NCI-H2171 treated with DMSO at 0.1 percent for 48 hours (cell line): ENCODE measurements at places on chromosomes 2 and 18.
A peak's percentile ranks its signal among the peaks of the same experiment; 100 is the strongest.

- DNase-seq: no peak
These were observed 349.4 kb upstream of the GYPC start for GRCh38 chr2:126306539-126306938.

- no peak for DNase-seq
These were observed 13.1 kb upstream of the PPP1R1C start for GRCh38 chr2:181972431-181973170.

DNA sequence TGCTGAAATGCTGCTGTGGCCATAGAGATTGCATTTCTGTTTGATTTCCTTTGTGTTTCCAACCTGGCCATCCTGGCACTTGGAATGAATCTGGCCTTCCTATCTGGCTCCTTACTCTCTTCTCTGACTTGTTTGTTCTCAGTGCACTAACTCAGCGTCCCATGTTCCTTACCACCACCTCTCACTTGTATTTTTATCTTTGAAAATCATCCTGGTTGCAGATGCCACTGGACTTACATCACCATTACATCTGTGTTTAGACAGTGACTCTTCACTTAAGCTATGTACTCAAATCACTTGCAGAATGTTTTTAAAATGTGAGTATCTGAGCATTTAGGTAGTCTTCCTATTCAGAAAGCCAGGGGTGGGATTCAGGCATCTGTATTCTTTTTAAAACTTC, 239.5 kb downstream of the WDR7 start:
- DNase-seq: no peak

DNA sequence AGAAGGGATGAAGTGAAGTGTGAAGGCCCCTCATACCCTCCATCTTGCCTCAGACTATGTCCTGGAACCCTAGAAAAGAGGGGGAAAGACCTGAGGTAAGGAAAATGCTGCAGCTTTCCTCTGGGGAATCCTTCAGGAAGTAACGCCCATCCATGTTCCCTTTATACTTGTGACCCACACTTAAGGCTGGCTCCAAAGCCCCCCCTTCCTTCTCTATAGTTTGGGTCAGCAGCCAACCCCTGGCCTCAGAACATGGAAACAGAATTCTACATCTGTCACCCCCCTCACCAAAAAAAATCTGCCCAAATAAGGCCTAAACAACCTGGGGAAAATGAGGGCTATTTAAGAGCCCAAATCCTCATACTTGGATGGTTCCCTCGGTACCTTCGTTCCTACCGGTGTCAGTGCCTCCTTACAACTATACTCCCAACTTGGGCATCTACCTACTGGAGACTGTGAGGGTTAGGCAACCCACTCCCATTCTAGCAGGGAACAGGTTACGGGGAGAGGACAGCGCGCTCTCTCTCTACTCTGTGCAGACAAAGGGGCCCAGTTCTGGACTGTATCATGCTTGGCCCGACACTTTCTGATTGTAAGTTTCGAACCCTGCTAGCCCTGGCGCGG, 689 bp downstream of the OST4 start:
- no peak for DNase-seq

DNA sequence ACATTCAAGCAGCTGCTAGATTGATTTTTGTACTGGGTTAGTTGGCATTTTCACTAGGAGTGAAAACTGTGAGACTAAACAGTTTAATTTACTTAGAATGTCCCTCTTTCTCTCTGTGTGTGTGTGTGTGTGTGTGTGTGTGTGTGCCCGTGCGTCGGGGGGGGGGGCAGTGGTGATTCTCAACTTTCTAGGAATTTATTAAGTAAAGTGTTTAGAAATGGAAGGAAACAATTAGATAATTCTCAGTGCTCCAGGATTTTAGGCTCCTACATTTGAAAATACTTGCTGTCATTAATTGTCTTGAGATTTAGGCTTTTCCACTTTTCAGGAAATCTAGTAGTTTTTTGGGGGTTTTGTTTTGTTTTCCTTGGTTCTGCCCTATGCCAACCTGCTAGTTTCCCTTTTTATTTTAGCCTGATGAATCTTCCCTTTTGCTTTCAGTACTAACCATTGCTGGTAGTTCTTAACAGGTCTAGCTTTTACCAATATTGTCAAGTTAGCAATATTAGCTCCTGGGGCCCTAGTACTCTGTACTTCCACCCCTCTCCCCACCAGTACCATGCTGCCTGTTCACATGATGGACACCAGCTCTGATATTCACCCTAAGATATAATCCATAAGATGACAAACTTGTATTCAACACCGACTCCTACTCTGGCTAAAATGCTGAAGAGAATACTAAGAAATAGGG, 4.9 kb downstream of the EPAS1 start:
- DNase-seq: no peak

- DNase-seq: no peak
These were observed 14.3 kb downstream of the COPS7B start for GRCh38 chr2:231800493-231801091.

DNA sequence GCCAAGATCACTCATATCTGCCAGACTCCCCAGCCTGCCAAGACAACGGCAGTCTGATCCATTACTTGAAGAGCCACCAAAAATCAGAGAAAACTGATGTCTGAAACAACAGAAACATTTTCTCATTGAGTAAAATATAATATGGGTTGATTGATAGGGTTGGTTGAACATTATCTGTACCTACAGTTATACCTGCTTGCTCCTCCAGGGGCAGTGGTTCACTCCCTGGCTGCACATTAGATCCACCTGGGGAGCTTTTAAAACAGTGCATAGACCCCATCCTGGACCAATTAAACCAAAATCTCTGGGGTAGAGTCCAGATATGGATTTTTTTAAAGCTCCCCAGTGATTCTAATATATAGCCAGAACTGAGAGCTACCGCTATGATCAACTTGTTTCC, 43.6 kb upstream of the SLC14A2 start:
- no peak for DNase-seq

- DNase-seq: no peak
These were observed 433.3 kb upstream of the ID2 start for GRCh38 chr2:8248623-8248957.

GRCh38 chr18:39506581-39507330, 1941.2 kb upstream of the CELF4 start:
- no peak for DNase-seq

DNA sequence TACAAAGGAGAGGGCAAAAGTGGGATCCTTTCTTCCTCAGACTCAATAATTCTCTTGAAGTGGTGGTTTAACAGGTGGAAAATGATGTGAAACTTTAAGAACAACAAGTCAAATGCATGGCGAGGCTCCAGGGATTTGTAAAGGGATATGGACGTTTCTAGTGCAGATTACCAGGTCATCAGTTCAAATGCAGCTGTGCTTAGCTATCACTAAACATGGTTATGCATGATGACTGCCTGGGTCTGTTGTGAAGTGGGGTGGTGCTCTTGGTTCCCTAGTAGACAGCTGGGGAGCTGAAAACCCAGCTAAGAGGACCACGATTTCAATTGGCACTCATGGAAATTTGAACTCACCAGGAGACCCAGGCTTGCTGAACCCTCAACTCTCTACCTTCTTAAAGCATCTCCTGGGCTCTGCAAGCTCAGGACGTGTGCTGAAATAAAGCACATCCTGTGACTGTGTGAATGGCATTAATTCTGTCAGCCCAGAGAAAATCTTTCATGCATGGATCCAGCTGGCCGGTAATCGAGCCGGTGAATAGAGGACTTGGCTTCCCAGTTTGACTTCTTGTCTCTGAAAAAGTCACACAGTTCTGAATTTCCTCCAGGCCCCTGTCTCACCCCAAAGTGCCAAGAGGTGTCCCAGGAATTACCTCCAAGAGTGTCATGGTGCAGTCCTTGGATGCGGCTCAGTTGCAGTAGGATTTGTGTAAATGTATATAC, 146.1 kb downstream of the MTX2 start:
- no peak for DNase-seq

DNA sequence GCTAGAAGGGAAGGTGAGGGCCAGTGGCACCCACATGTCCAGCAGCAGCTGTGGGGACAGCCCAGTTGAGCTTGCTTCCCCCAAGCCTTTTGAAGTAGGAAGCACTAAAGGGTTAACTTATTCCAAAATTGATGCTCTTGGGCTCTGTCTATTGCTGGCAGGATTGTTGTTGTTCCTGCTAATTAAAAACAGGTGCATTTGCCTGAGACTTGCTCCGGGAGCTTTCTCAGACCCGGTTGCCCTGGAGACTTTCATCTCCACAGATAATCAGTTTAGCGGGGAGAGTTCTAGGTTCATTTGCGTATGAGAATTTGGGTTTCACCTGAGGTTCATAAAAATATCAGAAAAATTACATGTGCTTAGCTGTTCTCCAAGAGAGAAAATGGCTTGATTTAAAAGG, 277.3 kb downstream of the LRATD1 start:
- DNase-seq: no peak

- DNase-seq: no peak
These were observed 91.8 kb upstream of the NEDD4L start for GRCh38 chr18:57951999-57952774.

DNA sequence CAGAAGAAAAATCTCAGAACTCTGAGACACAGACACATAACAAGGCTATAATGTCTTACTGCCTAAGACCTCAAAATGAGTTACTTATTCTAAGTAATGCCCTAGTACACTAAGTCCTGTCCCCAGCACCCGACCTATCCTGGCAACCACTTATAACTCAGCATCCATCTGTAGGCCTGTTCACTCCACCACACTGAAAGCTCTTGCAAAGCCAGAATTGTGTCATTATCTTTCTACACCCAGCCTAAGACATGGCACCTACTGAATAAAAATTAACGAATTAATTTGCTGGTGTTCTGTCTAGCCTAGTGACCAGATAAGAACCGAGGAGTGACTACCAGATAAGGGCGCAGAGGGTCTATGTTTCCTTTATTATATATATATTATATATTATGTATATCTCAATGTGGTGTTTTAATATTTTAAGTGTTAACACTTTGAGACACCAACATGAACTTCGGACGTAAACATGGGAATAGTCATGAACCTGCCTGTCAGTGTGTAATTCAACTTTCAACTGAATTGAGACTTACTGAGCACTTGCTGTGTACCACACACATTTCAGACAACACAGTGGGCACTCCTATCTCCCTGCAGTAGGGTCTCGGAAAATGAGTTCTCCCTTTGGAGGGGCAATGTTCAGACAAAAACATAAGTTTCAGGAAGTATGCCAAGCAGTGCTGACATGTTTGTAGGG, 27.7 kb downstream of the TMEM131 start:
- DNase-seq: no peak

DNA sequence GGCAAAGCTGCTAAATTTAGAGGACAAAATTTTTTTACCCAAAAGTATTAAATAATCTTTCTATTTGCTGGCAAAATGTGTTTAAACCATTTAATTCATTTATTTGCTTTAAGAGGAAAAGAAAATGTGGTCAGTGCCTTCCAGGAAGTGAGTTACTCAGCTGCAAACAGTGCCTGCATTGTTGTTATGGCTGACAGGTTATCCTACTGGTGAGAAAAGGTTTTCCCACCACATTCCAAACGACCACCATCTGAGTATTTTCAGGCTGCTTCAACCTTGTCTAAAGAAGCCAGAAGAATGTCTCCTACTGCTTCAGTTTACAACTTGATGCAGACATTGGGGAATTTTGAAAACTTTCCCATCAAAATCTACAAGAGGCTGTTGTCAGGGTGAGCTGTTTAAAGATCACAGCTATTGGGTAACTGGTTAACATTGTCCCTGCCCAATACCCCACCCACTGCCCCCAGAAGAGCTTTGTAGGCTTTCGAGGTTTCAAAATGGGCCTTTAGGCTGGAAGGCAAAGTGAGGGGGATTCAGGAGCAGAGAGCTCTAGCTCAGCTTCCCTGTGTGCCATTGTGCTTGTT, 461.3 kb upstream of the FANCL start:
- DNase-seq: no peak

- no peak for DNase-seq
These were observed 33.9 kb downstream of the FBXO15 start for GRCh38 chr18:74113711-74114110.

DNA sequence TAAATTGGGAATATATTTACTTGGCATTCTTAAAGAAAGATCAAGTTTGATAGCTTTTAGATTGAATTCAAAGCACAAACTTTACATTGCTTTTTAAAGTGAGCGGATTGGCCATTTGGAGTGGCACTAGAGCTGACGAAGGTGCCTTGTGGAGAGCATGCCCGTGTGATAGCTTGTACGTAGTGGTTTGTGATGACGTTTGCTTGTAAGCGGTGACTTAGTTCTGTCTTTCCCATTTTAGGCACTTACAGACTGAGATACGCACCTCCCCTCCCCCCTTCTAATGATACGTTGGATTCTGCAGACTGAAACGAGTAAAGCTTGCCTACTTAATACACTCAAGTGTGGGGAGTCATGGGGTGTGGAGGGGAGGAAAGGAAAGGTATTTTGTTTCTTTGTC, 53.4 kb downstream of the ZCCHC2 start:
- DNase-seq: no peak

DNA sequence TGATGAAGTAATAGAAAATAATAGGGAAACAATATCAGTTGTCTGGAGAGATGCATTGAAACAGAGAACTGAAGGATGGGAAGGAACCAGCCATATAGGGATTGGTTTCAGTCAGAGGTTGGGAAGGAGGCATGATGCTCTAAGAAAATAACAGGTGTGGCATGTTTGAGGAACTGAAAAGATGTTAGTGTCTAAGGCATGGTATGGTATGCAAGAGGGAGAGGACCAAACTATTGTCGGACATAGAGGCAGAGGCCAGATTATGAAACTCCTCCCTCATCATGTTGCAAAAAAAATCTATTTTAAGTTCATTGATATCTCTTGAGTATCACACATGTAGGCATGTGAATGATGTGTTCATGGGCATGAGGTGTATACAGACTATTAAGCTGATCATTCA, 48.9 kb upstream of the EMILIN2 start:
- DNase-seq: no peak

- no peak for DNase-seq
These were observed 66.5 kb downstream of the GLS start for GRCh38 chr2:190947141-190947540.

DNA sequence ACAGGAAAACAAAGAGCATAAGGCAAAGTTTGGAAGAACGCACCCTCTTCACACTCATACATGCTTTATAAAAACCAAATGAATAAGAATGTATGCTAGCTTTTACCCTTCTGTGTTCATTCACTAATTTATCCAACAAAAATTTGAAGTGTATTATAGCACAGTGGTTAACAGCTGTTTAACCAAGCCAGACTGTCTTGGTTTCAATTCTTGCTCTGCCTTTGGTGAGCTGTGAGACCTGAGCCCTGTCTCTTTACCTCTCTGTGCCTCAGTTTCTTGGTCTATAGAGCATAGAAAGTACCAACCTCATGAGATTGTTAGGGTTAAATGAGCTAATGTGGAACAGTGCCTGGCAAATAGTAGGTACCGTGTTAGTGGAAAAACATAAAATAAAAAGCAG, 104.5 kb upstream of the TTC39C start:
- no peak for DNase-seq

GRCh38 chr2:187338679-187339121, 109.4 kb downstream of the CALCRL start:
- DNase-seq: no peak

DNA sequence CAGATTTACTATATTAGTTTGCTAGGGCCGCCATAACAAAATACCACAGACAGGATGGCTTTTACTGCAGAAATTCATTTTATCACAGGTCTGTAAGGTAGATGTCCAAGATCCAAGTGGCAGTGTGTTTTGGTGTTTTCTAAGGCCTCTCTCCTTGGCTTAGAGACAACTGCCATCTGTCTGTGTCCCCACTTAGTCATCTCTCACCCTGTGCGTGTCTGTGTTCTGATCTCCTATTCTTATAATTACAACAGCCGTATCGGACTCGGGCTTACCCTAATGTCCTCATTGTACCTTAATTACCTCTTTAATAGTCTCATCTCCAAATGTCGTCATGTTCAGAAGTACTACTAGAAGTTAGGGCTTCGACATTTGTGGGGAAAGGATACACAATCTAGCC, 362.3 kb upstream of the CDH19 start:
- DNase-seq: peak; percentile 18
